ENCODE measurements at places on chromosomes 1 and 21. TPM values are rescaled to one million over a fixed set of nuclear protein-coding genes. Genes with fewer than 3 reads are reported as not detected.

Gene KCNJ15
- 0.55 TPM for total RNA-seq

Gene CD53
- not detected for total RNA-seq

Gene ACP6
- total RNA-seq, result 21.0 TPM

Gene TRIM46
- total RNA-seq, result 2.4 TPM

Gene COQ8A
- total RNA-seq, result 14.3 TPM
